ENCODE measurements at places on chromosomes 3 and 15.

- no peak for DNase-seq
Measured at GRCh38 chr3:146110161-146110560, 50.8 kb downstream of the PLOD2 start.

GRCh38 chr3:196740481-196741248, 1.0 kb downstream of the PAK2 start:
- peak; percentile 59 for DNase-seq

DNA sequence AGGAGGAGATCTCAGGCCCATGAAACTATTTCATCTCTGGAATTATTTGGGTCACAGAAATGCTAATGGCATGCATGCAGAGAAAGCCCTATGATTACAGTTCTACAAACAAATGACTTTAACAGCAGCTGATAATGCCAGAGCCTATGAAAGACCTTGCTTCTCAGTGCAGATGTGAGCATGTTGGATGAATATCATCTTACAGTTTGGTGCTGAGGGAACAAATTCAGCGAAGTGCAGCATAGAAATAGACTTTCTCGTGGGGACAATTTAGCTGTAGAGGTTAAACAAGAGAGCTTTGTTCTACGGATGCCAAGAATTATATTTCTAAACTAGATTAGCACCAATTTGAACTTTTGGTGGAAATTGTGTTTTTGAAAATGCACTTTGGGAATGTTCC, 27.7 kb downstream of the PTX3 start:
- DNase-seq: no peak

- DNase-seq: no peak
Measured at GRCh38 chr3:32856355-32856889, 38.6 kb downstream of the TRIM71 start.

DNA sequence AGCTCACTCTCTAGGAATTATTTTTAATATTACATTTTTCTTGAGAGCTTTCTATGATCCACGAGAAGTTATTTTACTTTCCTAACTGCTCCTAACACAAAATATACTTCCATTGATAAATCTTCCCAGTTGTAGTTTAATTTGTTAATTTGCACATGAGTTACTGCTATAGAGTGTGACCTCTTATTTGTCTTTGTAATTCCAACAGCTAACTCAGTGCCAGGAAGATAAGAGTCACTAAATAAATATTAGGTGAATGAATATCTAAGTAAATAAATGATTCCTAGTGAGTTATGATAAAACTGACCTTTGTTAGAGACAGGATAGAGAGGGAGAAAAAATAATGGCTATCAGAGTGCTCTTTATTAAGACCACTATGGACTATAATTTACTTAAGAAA, 319.9 kb downstream of the NAALADL2 start:
- no peak for DNase-seq

Data from colonic mucosa (tissue), 4 donors.